ENCODE measurements at places on chromosomes 12 and 14. TPM values are rescaled to one million over a fixed set of nuclear protein-coding genes. Genes with fewer than 3 reads are reported as not detected.
A peak's percentile ranks its signal among the peaks of the same experiment; 100 is the strongest.

GRCh38 chr12:52383331-52383730 lies 2.1 kb downstream of the KRT84 start:
- H3K4me3 ChIP-seq: no peak overlapping the region
- no peaks in the 10 kb centered on the region for H3K36me3 ChIP-seq
- no peak for DNase-seq
- no peaks in the 10 kb centered on the region for H3K4me1 ChIP-seq
- peaks cover 10% of the 10 kb centered on the region for H3K27me3 ChIP-seq

GRCh38 chr14:35384455-35385041 lies 20.0 kb downstream of the NFKBIA start:
- H3K27me3 ChIP-seq: no peaks in the 10 kb centered on the region
- H3K36me3 ChIP-seq: no peaks in the 10 kb centered on the region
- H3K4me1 ChIP-seq: peaks cover 24% of the 10 kb centered on the region
- no peak overlapping the region for H3K4me3 ChIP-seq
- peak overlapping the region; percentile 65 for H3K27ac ChIP-seq
- no peak for DNase-seq

DNA sequence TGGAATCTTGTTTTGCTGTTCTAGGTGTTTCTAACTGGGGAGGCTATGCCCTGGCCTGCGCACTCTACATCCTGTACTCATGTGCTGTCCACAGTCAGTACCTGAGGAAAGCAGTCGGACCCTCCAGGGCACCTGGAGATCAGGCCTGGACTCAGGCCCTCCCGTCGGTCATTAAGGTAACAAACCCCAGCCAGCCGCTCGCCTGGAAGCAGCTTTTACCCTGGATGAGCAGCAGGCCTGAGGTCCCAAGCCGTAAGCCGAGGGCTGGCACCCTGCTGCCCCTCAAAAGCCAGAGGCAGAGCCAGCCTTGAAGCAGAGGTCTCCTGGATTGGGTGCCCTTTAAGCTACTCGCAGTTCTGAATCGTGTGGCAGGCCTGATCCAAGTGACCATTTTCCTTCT lies 29.1 kb downstream of the GPR68 start:
- no peaks in the 10 kb centered on the region for H3K36me3 ChIP-seq
- H3K4me1 ChIP-seq: no peaks in the 10 kb centered on the region
- H3K27me3 ChIP-seq: no peaks in the 10 kb centered on the region
- no peak overlapping the region for H3K4me3 ChIP-seq
- H3K27ac ChIP-seq: no peak overlapping the region
- no peak for DNase-seq

The PTPRB gene
- 0.33 TPM for total RNA-seq

GRCh38 chr12:124463341-124463921 lies 104.0 kb downstream of the NCOR2 start:
- H3K4me3 ChIP-seq: no peak overlapping the region
- H3K4me1 ChIP-seq: peaks cover 4% of the 10 kb centered on the region
- H3K27me3 ChIP-seq: no peaks in the 10 kb centered on the region
- H3K27ac ChIP-seq: no peak overlapping the region
- DNase-seq: no peak
- peaks cover 8% of the 10 kb centered on the region for H3K36me3 ChIP-seq

Data from Panc1 (cell line).